Lung microvascular endothelial cell (primary cell): ENCODE measurements at places on chromosomes 6 and 20. TPM values are rescaled to one million over a fixed set of nuclear protein-coding genes. Genes with fewer than 3 reads are reported as not detected.

GRCh38 chr6:134723081-134723871 is 226.6 kb downstream of the ALDH8A1 start:
- peak; percentile 31 for DNase-seq

Gene KCNK16
- total RNA-seq: not detected in 2 replicates

- peak; percentile 80 for DNase-seq
Measured at GRCh38 chr20:4883051-4883450, 118.3 kb downstream of the SLC23A2 start.

- no peak for DNase-seq
Measured at GRCh38 chr6:129534926-129535325, 175.1 kb downstream of the ARHGAP18 start.

- no peak for DNase-seq
Measured at GRCh38 chr6:31418251-31418650, 14.9 kb downstream of the MICA start.

GRCh38 chr6:3751077-3751729 is at the start of gene PXDC1:
TSS of gene PXDC1 (minus strand) at chr6:3751713. CDS start at chr6:3751531, 182 bp downstream.
- DNase-seq: peak; percentile 43

GRCh38 chr6:167781868-167782267 is 44.8 kb upstream of the AFDN start:
- no peak for DNase-seq

GRCh38 chr6:136787726-136788068 is 4.6 kb downstream of the MAP3K5 start:
- DNase-seq: no peak

GRCh38 chr6:133956416-133957049 is 3.5 kb downstream of the TBPL1 start:
- no peak for DNase-seq

Gene BPIFA1
- not detected in 2 replicates for total RNA-seq

DNA sequence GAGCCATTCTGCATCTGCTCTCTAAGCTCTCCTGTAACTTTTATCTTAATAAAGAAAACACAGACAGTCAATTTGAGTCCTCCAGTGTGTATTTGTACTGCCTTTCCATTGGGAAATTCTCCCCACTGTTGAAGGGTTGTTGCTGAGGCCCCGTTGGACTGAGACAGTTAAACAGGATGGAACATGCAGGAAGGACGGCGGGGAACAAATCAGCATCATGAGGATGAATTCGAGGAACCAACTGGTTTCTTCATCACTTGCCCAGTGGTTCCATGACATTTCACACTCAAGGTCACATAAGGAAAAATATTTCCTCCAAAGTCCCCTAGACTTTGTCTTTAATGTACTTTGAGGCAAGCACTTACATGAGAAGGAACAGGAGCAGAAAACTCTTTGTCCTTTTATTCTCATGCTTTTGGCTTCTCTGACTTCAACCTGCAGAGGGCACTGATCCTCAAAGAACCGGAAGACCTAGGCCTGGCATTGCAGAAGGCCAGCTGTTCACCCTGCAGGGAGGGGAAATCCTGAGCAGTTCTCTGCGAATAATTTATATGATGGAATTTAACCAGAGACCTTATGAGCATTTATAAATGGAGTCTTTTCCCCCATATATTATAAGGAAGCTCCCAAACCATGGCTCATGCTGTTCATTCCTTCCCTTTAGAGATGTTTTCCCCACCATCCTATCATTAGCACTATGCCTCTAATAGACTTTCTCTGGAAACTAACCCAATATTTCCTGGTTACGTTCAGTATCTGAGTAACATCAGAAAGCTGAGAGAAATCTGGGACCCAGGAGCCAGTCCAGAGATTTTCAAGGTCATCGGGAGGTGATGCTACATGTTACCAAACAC is 55.2 kb upstream of the ADGRF1 start:
- DNase-seq: peak; percentile 78

DNA sequence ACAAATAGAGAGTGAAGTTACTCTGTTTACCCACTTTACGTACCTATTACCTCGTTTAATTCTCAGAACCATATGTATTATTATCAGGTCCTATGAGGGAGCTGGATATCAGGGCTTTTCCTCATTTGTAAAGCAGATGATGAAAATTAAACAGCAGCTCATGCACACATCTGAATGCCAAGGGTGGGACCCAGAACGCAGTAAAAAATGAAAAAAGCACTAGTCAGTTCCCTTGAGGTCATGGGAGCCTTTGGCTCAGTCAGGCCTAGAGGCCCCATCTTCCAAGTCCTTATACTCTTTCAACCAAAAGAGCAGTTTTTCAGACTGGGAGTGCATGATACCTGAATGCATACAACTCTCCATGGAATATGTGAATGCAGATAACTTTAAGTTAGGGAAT is 23.0 kb downstream of the B3GAT2 start:
- no peak for DNase-seq

GRCh38 chr20:51628533-51629398 is 86.2 kb upstream of the NFATC2 start:
- DNase-seq: peak; percentile 98

DNA sequence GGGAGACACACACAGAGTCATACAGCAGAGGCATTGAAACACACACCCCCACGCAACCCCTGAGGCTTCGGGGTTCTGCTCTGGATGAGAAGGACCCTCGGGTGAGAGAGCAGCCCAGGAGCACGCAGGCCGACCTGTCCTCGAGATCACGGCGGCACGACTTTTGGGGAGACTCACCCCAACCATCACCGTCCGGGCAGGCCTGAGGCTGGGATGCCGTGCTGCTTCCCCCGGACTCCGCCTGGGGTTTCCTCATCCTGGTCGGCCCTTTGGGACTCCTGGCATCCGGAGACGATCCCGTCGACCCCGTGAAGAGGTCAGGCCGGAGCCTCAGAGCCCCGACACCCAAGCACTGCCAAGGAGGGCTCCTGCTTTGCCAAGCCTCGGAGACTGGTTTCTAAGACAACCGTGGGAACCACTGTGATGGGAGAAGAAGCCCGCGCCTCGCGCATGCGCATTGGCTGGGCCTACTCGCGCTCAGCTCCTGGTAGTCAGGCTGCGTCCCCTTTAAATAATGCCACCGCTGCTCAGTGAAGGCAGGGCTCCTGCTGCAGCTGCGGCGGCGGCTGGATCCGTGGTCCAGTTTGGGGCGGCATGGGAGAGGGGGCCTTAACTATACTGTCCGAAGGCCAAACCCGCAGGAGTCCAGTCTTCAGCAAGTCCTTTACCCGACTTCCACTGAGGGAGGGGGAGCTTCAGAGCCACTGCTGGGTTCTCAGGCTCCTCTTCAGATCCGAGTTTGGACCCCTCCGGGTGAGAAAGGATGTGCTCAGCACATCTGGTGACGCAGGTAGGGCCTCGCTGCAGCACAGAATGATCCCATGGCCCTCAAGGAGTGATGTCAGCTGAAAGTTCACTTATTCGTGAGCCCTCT is 171.4 kb upstream of the ZNF337 start:
- peak; percentile 60 for DNase-seq

DNA sequence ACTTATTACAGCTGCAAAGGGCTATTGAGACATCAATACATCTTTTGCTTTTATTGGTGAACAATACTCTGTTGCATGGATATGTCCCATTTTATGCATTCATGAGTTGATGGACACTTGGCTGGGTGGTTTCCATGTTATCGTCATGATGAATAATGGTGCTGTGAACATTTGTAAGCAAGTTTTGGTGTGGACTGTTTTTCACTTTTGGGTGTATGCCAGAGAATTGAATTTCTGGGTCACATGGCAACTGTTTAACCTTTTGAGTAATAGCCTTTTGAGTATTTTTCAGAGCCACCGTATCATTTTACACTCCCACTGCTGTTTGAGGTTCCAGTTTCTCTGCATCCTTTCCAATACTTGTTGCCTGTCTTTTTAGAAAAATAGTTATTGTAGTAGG is 107.0 kb downstream of the JARID2 start:
- peak; percentile 46 for DNase-seq

GRCh38 chr6:33175436-33176069 is 16.7 kb downstream of the COL11A2 start:
- no peak for DNase-seq

DNA sequence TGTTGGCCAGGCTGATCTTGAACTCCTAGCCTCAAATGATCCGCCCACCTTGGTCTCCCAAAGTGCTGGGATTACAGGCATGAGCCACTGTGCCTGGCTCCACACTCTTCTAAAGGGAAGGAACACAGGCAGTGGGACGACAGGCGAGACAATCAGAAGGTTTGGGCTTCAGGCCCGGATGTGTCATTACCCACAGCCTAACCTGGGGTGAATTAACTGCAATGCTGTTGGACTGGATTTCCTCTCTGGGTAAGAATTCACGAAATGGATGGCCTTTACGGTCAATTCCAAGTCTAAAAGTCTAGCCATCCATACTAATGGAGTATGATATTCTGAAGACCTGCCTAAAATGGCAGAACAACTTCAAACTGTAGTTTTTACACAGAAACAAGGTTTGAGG is 83.7 kb upstream of the CCDC28A start:
- peak; percentile 16 for DNase-seq

DNA sequence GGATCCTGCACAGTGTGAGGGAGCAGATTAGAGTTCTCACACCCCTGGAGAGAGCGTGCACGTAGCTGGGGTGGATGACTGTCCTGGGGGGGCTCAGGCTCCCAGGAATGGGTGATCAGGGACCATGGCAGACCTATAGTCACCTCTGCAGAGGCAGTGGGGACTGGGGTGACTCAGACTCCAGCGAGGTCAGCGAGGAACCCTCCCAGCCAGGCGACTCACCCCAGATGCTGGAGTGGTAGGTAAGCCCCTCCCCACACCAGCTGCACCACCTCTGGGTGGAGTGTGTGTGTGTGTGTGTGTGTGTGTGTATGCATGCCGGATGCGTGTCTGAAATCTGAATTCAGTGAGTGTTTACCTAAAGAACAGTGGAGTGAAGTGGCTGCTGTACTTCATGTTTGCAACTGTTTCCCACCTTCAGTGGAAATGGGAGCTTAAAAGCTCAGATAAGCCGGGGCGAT is 17.4 kb upstream of the GTSF1L start:
- DNase-seq: no peak
